ENCODE measurements at places on chromosomes 5 and 9. TPM values are rescaled to one million over a fixed set of nuclear protein-coding genes. Genes with fewer than 3 reads are reported as not detected.

The IL33 gene
- 4.7 TPM for total RNA-seq

The CAMK4 gene
- 11.7 TPM for total RNA-seq

The SPEF2 gene
- 11.6 TPM for total RNA-seq

The ANP32B gene
- 143 TPM for total RNA-seq

The TMC1 gene
- 0.22 TPM for total RNA-seq

The C5orf58 gene
- not detected for total RNA-seq

DNA sequence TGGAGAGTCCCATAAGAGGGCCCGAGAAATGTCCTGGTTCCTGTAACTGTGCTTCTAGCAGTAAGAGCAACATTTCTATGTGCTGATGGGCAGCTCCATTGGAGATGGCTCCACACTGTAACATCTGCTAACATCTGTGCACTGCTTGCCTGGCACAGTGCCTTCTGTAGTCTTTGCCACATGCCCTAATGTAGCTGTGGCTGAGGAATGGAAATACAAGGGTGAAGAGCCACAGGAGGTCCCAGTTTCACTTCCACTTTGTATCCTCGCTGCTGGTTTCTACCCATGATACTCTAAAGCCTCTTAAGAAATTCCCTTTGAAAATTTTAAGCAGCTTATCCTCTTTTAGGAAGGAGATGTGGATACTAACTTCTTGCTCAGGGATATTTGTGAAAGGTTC lies 97.4 kb downstream of the HOMER1 start:
- H3K4me3 ChIP-seq, result no peak overlapping the region
- no peaks in the 10 kb centered on the region for H3K4me1 ChIP-seq
- H3K27ac ChIP-seq, result no peak overlapping the region
- no peaks in the 10 kb centered on the region for H3K27me3 ChIP-seq
- DNase-seq, result no peak

GRCh38 chr5:67021962-67022361 lies 174.6 kb downstream of the CD180 start:
- peaks cover 11% of the 10 kb centered on the region for H3K4me1 ChIP-seq
- peak overlapping the region; percentile 76 for H3K27ac ChIP-seq
- no peak overlapping the region for H3K4me3 ChIP-seq
- H3K27me3 ChIP-seq, result no peaks in the 10 kb centered on the region

DNA sequence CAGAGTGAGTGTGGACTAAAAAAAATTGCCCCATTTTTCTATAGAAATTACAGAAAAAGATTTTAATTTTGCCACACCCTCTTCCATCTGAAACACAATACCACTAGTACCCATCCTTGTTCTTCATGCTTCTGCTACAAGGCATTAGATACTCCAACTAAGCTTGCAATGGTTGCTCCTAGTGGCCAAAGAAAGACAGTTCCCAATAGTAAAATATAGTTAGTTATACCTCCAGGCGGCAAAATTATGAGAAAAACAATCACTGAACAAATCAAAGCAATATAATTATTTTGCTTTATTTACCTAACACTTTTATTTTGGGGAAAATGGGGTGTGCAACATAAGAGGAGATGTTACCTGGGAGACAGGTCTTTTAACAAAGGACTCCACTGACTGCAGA lies 101.2 kb downstream of the RAPGEF6 start:
- H3K27ac ChIP-seq, result no peak overlapping the region
- H3K4me3 ChIP-seq, result no peak overlapping the region

GRCh38 chr5:72067682-72068470 lies 39.4 kb upstream of the MAP1B start:
- peaks cover 26% of the 10 kb centered on the region for H3K4me1 ChIP-seq
- H3K27me3 ChIP-seq, result no peaks in the 10 kb centered on the region
- H3K27ac ChIP-seq, result peak overlapping the region; percentile 10

DNA sequence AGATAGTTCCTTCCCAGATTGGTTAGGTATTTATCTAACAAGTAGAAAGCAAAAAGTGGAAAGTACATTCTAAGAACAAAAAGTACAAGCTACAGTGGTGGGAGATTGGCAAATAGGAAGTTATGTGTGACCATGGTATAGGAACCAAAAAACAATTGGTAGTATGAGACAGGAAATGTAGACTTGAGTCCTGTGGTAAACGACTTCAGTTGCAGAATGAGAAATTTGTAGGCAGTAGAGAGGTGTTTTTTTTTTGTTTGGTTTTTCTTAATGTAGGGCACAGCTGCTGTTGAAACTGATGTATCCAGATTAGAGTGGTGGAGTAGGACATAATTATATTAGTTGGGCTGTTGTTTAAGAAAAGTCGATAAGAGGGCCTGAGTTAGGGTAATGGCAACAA lies 72.0 kb downstream of the CCNH start:
- H3K4me3 ChIP-seq, result no peak overlapping the region
- H3K27ac ChIP-seq, result no peak overlapping the region
- no peak for DNase-seq
- no peaks in the 10 kb centered on the region for H3K27me3 ChIP-seq
- no peaks in the 10 kb centered on the region for H3K4me1 ChIP-seq
- peaks cover 50% of the 10 kb centered on the region for H3K36me3 ChIP-seq

DNA sequence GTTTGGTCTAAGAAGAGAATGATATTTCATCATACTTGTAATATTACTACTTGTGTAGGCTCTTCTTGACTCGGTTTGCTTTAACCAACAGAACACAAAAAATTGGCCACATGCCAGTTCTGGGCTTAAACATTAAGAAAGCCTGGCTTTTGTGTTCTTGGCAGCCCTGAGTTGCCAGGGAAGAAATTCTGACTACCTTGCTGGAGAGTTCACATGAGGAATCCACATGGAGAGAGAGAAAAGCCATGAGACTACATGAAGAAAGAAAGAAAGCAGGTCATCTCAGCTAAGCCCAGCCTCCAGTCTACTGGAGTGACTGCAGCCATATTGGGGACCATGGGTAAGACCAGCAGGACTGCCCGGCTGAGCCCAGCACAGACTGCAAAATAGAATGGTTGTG lies 524.8 kb downstream of the RAB3C start:
- H3K4me1 ChIP-seq, result peaks cover 26% of the 10 kb centered on the region
- no peak overlapping the region for H3K27ac ChIP-seq
- no peak overlapping the region for H3K4me3 ChIP-seq
- no peak for DNase-seq
- no peaks in the 10 kb centered on the region for H3K27me3 ChIP-seq

DNA sequence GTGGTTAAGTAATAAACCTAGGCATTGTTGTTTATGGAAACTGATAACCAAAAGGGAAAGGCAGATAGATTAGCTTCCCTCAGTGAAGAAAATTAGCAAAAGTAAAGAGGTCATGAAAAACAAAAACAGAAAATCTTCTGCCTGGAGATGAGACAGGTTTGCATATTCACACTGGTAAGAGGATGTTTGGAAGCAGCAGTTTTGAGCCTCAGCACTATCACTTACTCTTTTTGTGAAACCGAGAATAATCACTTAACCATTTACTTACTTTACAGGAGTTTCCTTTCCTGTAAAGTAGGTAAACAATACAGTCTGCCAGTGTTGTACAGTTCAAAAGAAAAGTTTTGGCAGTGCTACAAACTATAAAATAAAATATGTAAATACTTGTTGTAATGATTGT lies 35.5 kb upstream of the EMB start:
- no peaks in the 10 kb centered on the region for H3K27me3 ChIP-seq
- no peak overlapping the region for H3K27ac ChIP-seq
- no peak overlapping the region for H3K4me3 ChIP-seq
- no peaks in the 10 kb centered on the region for H3K4me1 ChIP-seq
- DNase-seq, result no peak
- H3K36me3 ChIP-seq, result no peaks in the 10 kb centered on the region

DNA sequence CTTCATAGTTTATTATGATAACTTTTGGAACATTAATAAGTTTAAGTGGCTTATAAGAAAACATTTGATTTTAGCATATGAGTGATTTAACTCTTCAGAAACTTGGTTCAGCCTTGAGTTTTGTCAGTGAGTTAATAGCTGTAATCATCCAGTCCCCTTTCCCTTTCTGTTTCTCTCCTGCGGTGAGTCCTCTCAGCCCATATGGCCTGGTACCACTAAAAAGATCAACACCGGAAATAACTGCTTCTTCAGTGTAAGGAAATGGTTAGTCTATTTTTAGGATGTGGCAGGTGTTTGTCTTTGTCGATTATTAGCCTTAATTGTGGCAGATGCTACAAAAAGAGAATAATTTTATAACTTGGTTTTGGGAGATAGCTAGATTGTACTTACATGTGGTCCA lies 120.2 kb upstream of the GRHPR start:
- peaks cover 3% of the 10 kb centered on the region for H3K4me1 ChIP-seq
- peaks cover 7% of the 10 kb centered on the region for H3K36me3 ChIP-seq

- no peak overlapping the region for H3K27ac ChIP-seq
- peaks cover 7% of the 10 kb centered on the region for H3K36me3 ChIP-seq
- DNase-seq, result no peak
- no peak overlapping the region for H3K4me3 ChIP-seq
- peaks cover 5% of the 10 kb centered on the region for H3K4me1 ChIP-seq
- no peaks in the 10 kb centered on the region for H3K27me3 ChIP-seq
Observed at GRCh38 chr9:93520523-93520922, 55.9 kb upstream of the PHF2 start.

GRCh38 chr9:109264877-109265587 lies 55.8 kb downstream of the EPB41L4B start:
- H3K27me3 ChIP-seq, result no peaks in the 10 kb centered on the region
- no peak overlapping the region for H3K4me3 ChIP-seq

- no peaks in the 10 kb centered on the region for H3K27me3 ChIP-seq
- H3K4me3 ChIP-seq, result no peak overlapping the region
- H3K36me3 ChIP-seq, result peaks cover 16% of the 10 kb centered on the region
- no peaks in the 10 kb centered on the region for H3K4me1 ChIP-seq
Observed at GRCh38 chr5:147699496-147700088, 82.9 kb downstream of the JAKMIP2 start.
